ENCODE measurements at places on chromosomes 13 and 19.

- DNase-seq = no peak
Measured at GRCh38 chr19:44807162-44807561, 1.7 kb upstream of the BCAM start.

- no peak for DNase-seq
Measured at GRCh38 chr19:30158067-30158892, 213.9 kb upstream of the ZNF536 start.

- DNase-seq = no peak
Measured at GRCh38 chr19:1867349-1867724, 4.0 kb upstream of the KLF16 start.

GRCh38 chr19:47322058-47322457, 9.9 kb upstream of the C5AR2 start:
- no peak for DNase-seq

DNA sequence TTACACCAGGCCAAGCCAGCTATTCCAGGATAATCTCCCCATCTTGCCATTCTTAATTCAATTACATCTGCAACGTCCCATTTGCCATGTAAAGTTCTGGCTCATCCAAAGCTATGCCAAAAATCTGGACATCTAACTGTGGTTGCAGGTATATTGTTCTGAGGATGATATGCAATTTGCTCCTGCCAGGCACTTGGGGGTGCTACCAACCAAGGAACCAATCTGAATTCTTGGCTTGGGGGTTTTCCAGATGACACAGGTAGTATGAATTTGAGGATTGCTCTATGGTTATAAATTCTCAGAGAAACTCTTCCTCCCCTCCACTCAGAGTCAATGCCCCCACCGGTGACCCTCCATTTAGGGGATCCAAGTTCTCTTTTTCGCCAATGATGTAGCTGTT, 33.0 kb downstream of the CRYL1 start:
- DNase-seq = peak; percentile 49

DNA sequence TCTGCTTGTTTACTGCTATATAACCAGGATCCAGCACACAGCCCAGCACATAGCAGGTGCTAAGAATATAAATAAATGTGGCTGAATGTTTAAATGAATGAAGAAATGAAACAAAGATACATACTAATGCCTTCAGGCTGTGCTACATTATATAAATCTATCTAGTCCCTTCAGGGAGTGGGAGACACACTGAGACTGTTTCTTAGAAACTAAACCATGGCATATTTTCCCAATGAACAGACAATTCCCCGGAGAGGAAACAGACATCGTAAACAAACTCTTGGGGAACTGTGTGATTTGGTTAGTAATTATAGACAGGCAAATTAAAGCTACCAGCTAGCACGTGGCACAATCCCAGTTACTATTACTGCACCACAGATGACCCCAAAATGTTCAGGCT, 9.7 kb upstream of the FEM1A start:
- DNase-seq = no peak

DNA sequence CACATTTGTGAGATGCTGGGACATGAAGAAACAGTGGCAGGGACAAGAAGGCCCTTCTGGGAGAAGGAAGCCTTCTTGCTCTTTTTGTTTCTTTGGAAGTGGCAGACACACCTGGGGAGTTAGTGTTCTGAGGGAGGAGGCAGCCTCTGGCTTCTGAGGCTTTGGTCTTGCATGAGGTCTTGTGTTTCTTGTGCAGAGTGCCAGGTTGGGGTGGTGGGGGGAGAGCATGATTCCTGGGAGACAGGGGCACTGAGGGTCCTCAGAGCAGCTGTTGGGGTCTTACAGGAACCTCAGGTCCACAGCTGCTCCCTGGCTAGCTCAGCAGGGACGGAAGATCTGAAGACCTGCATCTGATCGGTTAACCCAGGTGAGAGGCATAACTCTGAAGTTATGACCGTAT, 167.5 kb upstream of the ZNF536 start:
- no peak for DNase-seq

DNA sequence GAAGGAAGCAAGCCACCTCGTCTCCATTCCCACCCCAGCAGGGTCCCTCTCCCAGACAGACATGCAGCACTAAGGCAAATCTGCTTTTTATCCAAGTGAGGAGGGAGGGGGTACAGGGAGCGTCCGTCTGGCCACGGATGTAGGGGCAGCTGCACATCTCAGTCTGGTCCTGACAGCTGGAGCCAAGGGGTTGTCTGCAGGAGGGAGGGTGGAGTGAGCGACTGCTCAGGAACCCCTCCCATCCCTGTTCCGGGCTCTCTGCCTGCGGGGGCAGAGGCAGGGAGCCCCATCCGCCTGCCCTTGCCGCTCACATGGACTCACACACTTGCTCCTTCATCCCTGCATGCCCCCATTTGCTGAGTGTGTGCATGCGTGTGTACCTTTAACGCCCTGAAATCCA, 2.5 kb downstream of the TMEM190 start:
- DNase-seq = no peak

DNA sequence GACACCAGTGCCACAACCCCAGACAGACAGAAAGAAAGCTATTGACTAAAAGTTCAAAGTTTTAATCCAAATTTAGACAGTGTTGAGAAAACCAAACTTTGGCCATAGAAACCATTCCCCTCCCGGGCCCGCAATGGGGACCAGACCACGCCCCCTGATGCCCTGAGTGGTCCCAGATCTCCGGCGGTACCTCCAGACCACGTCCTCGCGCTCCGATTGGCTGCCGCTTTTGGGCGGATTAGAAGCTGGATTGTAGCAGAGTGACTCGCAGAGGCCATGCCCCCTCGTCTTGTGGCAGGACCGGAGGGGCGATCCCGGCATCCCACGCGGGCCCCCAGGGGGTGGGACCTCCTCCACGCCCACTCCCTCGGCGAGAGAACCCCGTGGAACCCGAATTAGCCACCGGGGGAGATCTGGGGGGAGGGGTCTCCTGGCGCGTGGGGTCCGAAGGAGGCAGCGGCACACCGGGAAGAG, 797 bp upstream of the HSD17B14 start:
- peak; percentile 56 for DNase-seq

DNA sequence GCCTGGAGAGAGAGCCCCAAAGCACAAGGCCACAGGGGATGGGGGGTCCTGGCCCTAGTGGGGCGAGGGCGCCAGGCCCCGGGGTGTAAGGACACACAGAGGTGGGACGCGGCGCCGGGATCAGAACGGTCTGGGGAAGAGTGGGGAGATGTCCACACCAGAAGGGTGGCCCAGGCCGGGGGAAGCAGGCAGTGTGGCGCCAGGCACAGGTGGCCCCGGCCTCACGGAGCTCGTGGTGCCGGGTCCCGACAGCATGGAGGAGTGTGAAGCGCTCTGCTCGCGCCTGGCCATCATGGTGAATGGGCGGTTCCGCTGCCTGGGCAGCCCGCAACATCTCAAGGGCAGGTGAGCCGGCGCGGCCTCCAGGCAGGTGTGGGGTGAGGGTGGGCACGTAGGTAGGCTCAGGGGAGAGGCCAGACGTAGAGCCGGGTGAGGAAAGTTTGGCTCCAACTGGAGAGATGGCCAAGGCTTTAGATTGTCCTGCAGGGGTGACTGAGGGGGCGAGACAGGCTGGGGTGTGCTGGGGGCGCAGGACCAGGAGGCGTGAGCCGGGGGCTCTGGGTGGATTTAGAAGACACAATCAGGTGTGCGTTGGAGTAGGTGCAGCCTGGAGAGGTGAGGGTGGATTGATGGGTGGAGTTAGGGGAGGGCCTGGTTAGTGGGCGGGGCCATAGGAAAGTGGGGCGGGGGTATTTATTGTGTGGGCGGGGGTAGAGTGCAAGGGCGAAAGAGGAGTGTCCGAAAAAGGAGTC, 2.9 kb upstream of the ARHGAP45 start:
- DNase-seq = no peak

DNA sequence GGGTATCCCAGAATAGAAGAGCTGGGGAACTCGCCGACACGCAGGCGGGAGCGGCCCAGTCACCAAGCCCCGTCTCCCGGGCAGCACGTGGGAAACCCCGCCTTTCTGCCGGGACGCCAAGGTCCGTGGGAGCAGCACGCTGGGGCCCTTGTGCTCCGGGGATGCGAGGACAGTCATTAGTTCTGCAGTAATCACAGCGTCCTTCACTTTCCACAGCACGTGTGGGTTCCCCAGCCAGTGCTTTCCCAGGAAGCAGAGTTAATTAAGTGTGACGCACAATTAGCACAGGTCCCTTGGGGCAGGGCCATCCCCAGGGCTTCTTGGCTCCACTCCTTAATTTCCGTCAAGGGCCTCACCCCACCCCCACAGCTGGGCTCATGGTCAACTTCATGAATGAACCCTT, 64.3 kb upstream of the C13orf46 start:
- DNase-seq = no peak

DNA sequence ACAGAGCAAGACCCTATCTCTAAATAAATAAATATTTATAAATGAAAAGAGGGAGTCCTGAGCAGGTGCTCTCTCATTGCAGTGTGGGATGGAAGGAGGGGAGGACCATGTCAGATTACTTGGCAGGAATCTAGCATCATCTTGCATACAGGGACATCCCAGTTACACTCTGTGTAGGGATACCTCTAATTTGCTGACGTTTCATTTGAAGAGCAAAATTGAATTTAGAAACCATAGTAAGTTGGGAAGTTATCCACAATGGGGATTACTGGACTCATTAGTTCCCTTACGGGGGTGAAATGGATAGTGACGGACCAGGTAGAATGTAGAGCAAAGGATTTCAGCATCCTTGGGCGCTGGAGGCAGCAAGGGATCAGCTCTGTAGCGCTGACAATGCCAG, 52.1 kb downstream of the ARHGEF18 start:
- DNase-seq = no peak

- DNase-seq = no peak
Measured at GRCh38 chr13:66781241-66781640, 448.9 kb downstream of the PCDH9 start.

DNA sequence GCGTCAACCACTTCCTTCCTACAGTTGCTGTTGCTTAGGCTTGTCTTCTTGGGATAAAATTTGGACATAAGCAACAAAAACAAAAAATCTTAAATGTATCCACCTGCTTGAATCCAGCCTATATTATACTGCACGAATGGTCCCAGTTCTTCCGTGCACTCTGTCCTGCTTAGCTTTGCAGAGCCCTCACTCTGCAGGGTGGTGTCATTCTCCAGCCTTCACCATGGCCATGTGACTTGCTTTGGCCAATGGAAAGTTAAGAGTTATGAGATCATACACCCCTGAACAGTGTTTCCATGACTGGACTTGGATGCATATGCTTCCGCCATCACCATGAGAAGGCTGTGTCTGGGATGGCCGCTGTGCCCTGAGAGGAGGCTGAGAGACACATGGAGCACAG, 27.4 kb upstream of the SACS start:
- DNase-seq = no peak

- no peak for DNase-seq
Measured at GRCh38 chr13:24685314-24685713, 5.1 kb downstream of the ATP12A start.

DNA sequence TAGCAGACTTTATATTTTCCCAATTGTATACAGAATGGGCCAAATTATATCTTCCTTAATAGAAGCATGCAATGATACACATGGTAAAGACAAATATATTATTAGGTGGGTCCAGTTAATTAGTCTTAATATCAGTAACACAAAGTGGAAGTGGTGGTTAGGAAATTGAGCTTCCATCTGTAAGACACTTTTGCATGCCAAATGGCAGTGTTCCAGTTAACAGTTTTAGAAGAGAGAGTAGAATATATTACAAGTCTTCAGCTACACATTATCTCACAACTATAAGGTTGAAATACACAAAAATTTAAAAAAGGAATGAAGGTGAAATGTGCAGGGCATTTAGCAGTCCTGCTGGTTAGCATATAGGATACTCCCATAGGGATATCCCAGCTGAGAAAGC, 536.5 kb downstream of the PCDH9 start:
- no peak for DNase-seq

GRCh38 chr19:41871573-41872383, 5.3 kb upstream of the CD79A start:
- peak; percentile 56 for DNase-seq

DNA sequence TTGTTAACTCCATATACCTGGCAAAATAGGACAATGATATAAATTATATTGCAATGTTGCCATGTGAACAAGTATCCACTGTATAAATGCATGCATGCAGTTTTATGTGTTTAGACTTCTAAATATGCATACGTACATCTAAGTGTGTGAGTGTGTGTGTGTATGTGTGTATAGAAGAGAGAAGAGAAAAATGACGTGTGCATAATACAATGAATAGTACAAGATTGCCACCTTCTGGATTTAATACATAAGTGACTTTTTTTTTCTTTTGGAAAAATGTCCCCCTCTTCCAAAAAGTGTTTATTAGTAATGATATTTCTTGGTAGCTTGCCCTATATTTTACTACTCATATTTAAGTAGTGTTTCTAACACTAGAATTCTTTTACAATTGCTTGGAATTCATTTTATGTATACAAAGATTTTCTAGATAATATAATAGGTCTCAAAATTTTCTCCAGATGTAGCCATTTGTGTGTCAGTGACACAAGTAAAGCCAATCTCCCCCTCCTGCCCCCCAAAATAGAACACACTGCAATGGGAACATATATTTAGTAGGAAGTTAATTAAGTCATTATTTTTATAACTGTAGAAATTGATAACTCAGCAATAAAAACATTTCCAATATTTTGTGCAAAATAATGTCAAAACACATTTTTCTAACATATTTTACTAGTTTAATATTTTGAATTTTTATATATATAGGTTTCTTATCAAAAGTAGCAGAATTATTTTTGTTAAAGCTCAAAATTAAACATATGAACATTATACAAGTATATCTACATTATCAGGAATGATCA, 783.3 kb upstream of the ATXN8OS start:
- DNase-seq = no peak

DNA sequence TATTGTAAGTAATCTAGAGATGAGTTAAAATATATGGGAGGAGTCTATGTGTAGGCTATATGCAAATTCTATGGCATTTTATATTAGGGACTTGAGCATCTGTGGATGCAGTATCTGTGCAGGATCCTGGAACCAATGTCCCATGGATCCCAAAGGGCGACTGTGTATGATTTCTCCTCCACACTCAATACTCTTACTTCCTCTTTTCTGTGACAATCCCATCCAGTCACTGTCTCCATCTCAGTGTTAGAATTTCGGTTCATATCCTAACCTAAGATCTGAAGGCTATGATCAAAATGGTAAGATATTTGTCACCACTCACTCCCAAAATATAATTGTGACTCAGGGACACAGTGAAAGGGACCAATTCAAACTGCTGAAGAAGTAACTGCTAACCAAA, 15.1 kb upstream of the ZNF599 start:
- DNase-seq = no peak

DNA sequence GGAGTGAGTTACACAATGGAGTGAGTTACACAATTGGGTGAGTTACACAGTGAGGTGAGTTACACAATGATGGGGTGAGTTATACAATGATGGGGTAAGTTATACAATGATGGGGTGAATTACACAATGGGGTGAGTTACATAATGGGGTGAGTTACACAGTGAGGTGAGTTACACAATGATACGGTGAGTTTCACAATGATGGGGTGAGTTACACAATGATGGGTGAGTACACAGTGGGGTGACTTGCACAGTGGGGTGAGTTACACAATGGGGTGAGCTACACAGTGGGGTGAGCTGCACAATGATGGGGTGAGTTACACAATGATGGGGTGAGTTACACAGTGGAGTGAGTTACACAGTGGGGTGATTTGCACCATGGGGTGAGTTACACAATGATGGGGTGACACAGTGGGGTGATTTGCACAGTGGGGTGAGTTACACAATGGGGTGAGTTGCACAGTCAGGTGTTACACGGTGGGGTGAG, 52.5 kb upstream of the GAS6 start:
- DNase-seq = no peak

GRCh38 chr13:44312834-44313551, 60.6 kb upstream of the SERP2 start:
- DNase-seq = no peak

GRCh38 chr13:75299246-75299645, 182.7 kb downstream of the TBC1D4 start:
- DNase-seq = no peak

GRCh38 chr19:39001041-39001440, 25.5 kb upstream of the FBXO17 start:
- DNase-seq = no peak

Data from activated CD4-positive, CD25-positive, alpha-beta regulatory T cell treated with anti-CD3 and anti-CD28 coated beads, Interleukin-2, amount 50 U/mL, for 72 hours (primary cell).